ENCODE measurements at places on chromosomes 2 and 18.
A peak's percentile ranks its signal among the peaks of the same experiment; 100 is the strongest.

DNA sequence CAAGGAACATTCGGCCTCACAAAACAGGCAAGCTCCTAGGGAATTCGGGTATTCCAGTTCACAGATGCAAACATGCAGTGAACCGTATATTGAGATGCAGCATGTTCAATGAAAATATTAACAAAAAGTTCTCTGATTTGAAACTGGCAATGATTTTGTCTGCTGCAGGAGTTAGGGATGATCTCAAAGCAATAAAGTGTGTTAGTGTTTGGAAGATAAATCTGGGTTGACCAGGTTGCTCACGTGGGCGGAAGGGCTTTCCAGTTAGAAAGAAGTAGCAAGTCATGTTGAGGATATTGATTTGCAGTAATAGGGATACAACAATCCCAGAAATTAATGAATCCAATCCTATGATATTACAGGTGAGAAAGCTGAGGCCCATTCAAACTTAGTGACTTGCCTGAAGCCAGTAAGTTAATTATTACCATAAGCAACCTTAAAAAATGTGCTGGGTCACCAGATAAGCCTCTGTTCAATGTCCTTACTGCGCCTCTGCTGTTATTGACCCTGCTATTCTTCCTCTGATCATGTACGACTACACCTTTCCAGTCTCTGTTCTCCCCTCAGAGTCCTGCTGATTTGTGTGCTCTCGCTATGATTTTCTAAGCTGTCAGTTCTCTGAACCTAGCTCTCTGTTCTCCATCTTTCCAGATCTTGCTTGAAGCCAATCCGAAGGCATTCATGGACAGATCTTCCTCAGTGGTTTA is 370.8 kb downstream of the DSEL start:
- DNase-seq: no peak

DNA sequence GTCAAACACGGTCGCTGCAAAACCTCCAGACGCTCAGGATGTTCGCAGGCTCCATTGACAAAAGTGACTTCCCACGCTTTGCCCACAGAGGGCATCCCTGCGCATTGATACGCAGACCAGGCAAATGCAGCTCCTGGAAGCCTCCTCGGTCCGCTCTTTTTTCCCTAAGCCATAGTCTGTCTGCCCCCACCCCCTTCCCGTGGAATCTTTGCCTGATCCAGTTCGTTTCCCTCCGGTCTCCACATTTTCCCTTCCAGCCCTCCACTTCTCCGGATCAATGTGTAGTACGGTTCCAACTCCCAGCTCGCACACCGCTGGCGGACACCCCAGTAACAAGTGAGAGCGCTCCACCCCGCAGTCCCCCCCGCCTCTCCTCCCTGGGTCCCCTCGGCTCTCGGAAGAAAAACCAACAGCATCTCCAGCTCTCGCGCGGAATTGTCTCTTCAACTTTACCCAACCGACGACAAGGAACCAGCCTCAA is at the start of gene DCC:
Gene DCC, plus strand, starts transcription at position 307 of the 481 bp plus-strand sequence. CDS start 591 bp downstream, outside the sequence.
- peak; percentile 0 for DNase-seq

DNA sequence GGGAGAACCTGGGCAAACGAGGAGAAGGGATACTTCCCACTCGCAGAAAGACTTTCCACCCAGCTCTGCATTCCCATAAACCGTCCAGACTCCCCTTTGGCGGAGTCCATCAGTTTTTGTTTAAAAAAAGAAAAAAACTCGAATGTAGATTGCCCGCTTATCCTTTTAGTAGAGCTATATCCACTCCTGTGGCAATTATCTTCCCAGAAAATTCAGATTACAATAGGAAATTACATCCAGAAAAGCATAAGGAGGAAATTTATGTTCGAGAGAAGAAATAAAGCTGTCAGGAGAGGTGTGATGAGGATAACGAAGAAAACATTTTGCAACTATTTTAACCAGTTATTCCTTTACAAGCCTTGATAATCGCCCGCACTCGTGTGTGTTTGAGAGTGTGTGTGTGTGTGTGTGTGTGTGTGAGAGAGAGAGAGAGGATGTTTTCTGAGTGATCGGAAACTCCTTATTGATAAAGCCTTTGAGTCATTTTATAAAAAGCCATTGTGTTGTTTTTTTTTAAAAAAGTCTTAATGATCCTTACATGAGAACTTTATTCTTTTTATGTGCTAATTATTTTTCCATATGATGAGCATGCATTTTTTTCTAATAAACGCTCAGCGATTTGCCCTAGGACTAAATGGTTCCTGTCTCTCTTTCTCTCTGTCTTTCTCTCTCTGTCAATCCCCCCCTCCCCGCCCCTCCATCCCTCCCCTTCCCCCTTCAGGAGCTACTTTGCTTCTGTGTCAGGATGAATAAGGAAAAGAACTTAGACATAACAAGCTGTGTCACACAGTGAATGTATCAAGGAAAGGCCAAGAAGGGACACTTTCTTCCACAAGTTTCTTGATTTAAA is 1.1 kb upstream of the PPP3R1 start:
- DNase-seq: peak; percentile 33

DNA sequence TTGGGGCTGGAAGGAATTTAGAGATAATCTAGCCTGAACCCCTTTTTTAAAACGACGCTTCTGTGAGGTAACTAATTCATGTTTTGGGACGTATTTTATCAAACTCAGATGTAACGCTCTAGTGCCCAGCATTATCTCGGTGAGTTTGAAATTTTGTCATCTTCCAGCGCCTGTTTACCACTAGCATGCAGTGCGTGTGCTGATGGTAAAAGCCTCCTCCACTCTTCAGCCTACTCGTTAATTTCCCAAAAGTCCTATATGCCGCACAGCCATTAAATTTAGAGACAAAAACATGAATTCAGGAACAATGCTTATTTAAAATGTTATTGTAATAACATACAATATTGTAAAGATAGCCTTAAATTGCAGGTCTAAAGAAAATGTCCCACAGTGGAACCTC is 2.8 kb downstream of the ZCCHC2 start:
- no peak for DNase-seq

- DNase-seq: no peak
These were observed 225.3 kb upstream of the THUMPD2 start for GRCh38 chr2:40004336-40004735.

All from MV-4-11 (cell line).